ENCODE measurements at places on chromosomes 11 and 22.

- DNase-seq = no peak
These were observed 19.4 kb downstream of the RSPH14 start for GRCh38 chr22:23122216-23122957.

GRCh38 chr11:89521294-89521693 is 30.1 kb upstream of the NOX4 start:
- no peak for DNase-seq

DNA sequence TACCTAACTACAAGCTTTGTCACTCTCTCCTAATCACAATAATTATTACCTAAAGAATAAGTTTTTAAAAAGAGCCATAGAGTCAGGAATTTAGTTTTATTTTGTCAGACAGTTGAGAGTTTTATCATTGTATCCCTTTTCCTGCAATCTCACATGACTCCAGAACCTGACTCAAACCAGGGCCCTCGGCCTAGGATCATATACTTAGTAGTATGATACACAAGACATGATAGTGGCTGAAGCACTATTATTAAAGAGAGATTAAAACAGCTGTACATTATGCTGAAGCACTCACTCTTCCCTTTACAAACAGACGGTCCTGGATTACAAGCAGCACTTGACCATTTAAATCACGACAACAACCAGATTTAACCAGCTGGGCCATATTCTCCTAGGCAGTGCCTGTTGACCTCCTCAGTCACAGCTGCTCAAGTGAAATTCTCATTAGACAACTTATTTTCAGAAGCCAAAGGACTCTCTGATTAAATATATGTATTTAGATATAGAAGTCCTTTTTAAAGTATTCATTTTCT is 44.0 kb downstream of the SOX6 start:
- DNase-seq = no peak

DNA sequence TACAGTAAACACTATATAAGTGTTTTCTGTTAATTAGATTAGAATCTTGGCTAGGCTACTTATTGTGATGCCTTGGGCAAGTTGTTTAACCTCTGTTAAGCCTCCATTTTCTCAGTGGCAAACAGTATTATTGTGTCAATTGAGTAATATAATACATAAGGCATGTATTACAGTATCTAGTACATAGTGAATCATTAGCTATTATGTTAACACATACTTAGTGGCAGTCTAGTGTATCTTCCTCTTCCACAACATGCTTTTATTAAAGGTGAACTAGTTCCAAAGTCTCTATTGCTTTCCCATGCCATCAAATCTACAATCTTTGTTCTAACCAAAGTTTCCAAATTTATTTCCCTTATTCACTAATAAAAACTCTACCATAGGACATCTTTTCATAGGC is 200.9 kb downstream of the SOX6 start:
- DNase-seq = no peak

Data from memory B cell (primary cell).